CD4-positive, alpha-beta memory T cell (primary cell): ENCODE measurements at places on chromosomes 4 and X. TPM values are rescaled to one million over a fixed set of nuclear protein-coding genes. Genes with fewer than 3 reads are reported as not detected.

DNA sequence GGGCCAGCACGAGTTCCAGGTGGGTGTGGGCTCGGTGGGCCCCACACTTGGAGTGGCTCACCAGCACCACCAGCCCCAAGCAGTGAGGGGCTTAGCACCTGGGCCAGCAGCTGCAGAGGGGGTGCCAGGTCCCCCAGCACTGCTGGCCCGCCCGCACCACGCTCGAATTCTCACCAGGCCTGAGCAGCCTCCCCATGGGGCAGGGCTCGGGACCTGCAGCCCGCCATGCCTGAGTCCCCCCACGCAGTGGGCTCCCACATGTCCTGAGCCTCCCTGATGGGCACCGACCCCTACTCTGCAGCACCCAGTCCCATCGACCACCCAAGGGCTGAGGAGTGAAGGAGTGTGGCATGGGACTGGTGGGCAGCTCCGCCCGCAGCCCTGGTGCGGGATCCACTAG is 593.4 kb downstream of the GABRG1 start:
- no peaks in the 10 kb centered on the region for H3K36me3 ChIP-seq
- no peaks in the 10 kb centered on the region for H3K27me3 ChIP-seq
- DNase-seq, result no peak
- no peak overlapping the region for H3K4me3 ChIP-seq
- no peak overlapping the region for H3K27ac ChIP-seq
- H3K4me1 ChIP-seq, result no peaks in the 10 kb centered on the region

DNA sequence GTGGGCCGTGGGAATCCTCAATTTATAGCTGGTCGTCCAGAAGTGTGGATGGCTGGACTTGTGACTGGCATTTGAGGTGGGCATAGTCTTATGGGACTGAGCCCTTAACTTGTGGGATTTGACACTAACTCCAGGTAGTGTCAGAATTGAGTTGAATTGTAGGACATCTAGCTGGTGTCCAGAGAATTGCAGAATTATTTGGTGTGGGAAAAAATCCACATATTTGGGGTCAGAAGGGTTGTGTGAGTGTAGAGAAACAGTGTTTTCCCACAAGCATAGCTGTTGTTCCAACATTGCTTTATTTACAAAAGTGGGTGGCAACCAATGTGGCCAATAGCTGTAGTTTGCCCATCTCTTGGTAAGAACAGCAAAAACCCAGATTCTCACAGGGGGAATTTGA is 91.3 kb downstream of the MOSPD2 start:
- DNase-seq, result no peak
- H3K4me3 ChIP-seq, result no peak overlapping the region
- no peaks in the 10 kb centered on the region for H3K36me3 ChIP-seq
- H3K4me1 ChIP-seq, result no peaks in the 10 kb centered on the region
- H3K27me3 ChIP-seq, result no peaks in the 10 kb centered on the region

DNA sequence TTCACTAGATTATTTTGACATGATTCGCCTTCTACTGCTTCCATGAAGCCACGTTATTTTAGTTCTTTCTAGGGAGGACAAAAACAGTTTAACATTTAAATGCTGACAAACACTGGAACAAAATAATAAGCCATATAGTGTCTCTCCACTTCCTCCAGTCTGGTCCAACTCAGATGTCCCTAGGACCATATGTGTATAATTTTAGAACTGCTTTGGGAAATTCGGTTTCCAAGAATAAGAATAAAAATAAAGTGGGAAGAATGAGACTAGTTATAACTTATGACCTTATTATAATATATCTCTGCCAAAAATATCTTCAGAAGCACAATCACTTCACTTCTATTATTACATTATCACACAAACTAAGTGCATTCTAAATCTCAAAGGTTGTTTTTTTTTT is 164.4 kb upstream of the POF1B start:
- H3K4me1 ChIP-seq, result no peaks in the 10 kb centered on the region
- no peak for DNase-seq
- no peak overlapping the region for H3K27ac ChIP-seq
- no peaks in the 10 kb centered on the region for H3K36me3 ChIP-seq
- H3K4me3 ChIP-seq, result no peak overlapping the region

Gene SMPX
- not detected for total RNA-seq

Gene INTU
- total RNA-seq, result not detected

DNA sequence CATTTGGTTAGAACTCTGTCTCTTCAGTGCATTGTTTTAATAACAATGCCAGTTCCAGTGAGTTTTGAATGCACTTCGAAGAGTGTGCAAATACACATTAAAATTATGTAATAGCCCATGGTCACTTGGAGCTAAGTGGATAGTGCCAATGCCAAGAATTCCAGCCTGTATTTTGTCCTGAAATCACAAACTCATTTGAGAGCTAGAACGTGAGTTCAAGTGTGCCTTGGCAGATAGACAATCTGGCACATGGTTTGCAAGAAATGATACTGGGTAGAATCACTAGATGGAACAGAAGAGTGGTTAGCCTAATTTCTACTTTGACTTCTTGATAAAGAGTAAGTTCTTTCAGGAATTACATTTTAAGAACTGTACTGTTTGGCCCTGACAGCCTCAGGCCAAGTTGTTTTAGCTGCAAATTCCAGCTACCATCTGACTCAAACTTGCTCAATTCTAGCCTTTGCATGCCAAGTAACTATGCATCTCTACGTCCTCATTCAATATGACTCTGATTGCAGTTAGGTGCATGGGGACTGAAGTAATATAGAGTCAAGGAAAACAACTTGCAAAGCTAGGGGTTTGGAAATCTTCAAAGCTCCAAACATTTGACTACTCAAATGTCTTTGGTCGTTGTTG is 131.9 kb upstream of the SMIM31 start:
- no peak overlapping the region for H3K27ac ChIP-seq
- no peak for DNase-seq
- no peaks in the 10 kb centered on the region for H3K36me3 ChIP-seq

DNA sequence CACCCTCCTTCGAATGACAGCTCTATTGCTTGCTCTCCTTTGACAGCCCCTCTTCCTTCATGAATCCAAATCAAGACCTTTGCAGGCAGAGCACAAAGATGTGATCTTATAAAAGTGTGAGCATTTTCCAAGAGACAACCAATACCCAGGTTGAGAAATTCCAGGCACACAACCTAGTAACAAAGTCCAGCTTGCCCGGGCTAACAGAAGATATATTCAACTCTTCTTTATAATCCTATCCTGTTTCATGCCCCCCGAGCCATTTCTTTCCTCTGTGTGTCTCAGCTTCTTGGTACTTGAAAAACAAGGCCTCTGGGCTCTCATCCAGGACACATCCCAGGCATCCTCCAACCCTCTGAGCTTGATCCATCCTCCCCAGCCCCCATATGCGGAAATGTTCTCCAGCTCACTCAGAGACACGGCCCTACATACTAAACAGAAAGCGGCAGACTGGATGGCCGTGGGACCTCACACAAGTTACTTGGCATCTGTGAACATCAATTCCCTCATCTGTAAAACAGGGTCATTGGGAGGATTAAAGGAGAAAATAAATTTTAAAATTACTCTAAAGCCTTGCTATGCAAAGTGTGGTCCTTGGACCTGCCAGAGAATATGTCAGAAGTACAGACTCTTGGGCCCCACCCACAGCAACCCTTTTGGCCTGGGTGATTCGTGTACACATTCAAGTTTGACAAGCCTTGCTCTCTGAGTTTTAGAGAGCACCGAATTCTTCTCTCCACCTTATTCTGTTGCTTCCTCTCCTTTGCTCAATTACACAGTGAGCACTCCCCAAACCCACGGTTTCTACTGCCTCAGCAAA is 627.0 kb downstream of the BCOR start:
- H3K4me1 ChIP-seq, result no peaks in the 10 kb centered on the region
- no peak overlapping the region for H3K4me3 ChIP-seq
- H3K27me3 ChIP-seq, result no peaks in the 10 kb centered on the region
- H3K27ac ChIP-seq, result no peak overlapping the region
- no peak for DNase-seq
- H3K36me3 ChIP-seq, result no peaks in the 10 kb centered on the region

- no peaks in the 10 kb centered on the region for H3K36me3 ChIP-seq
- no peak for DNase-seq
- H3K27me3 ChIP-seq, result no peaks in the 10 kb centered on the region
Observed at GRCh38 chrX:101785142-101785541, 125.5 kb upstream of the ARMCX2 start.

Gene FGG
- not detected for total RNA-seq

- no peak for DNase-seq
- H3K4me1 ChIP-seq, result no peaks in the 10 kb centered on the region
- no peak overlapping the region for H3K27ac ChIP-seq
- H3K4me3 ChIP-seq, result no peak overlapping the region
Observed at GRCh38 chr4:185734214-185734613, 77.8 kb downstream of the SORBS2 start.
